ENCODE measurements at places on chromosomes 11 and 22.

DNA sequence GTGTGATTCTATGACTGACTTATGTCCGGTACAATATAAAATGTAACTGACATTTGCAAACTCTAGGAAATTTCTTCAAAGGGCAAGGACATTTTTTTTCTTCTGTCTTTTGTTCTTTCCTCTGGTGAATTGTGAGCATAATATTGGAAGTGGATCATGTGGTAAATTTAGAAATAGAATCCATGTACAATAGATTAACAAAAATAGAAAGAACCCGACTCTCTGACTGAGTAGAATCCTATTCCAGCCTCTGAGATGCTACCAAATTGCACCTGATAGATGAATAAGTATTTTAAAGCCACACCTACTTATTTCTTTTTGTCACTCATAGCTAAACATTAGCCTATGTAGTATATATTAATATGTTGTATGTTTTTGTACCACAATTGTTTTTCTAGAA is 860.3 kb downstream of the LUZP2 start:
- DNase-seq = no peak

DNA sequence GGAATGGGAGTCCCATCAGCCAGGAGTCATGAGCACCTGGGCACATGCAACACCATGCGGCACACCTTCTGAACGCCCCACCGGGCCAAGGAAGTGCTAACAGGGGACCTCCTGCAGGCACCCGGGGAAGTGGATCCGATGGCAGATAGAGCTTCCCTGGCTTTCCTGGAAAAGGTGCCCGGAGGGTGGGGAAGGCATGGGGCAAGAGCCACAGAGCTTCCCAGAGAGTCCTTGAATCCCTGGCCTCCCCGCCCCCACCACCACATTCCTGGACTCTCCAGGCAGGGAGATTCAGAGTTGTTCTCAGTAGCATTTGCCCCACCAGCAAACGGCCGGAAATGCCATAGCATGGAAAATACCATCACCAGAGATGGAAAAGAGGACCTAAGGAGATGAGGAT is 8.3 kb downstream of the TRIM29 start:
- DNase-seq = no peak

DNA sequence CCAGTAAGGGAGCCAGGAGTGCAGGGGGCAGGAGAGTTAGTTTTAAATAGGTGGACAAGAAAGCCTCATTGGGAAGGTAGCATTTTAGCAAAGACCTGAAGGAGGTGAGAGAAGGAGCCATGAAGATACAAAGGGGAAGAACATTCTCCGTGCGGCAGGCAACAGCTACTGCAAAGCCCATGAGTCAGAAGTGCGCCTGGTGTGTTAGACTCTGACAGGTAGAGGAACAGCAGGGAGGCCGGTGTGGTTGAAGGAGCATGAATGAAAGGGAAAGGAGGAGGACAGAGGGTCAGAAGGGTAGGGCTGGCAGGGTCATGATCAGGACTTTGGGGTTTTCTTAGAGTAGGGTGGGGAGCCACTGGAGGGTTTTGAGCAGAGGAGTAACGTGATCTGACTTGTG is 34.5 kb upstream of the PAMR1 start:
- no peak for DNase-seq

- DNase-seq = peak; percentile 47
Observed at GRCh38 chr22:27804470-27805297, 3.1 kb upstream of the MN1 start.

Data from LoVo (cell line).